Activated CD4-positive, CD25-positive, alpha-beta regulatory T cell treated with anti-CD3 and anti-CD28 coated beads, Interleukin-2, amount 50 U/mL, for 16 hours (primary cell): ENCODE measurements at places on chromosomes 3 and 15.

DNA sequence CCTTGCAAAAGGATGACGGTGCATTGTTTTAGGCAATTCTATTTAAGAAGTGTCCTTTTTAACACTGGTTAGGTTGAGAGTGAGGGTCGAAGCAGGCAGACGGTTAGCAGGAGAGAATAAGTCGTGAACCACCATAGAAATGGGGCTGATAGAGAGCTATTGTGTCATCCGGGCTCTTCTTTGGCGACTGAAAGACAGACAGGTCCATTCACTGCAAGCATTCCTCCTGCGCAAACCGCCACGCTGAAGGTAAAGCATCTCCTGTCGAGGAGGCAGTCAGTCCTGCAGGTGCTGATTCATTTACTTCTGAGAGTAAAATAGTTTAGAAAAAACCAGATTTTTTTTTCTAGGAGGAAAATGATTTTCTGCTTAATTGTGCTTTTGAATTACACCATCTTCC, 1002.8 kb upstream of the NR2F2 start:
- no peak for DNase-seq

DNA sequence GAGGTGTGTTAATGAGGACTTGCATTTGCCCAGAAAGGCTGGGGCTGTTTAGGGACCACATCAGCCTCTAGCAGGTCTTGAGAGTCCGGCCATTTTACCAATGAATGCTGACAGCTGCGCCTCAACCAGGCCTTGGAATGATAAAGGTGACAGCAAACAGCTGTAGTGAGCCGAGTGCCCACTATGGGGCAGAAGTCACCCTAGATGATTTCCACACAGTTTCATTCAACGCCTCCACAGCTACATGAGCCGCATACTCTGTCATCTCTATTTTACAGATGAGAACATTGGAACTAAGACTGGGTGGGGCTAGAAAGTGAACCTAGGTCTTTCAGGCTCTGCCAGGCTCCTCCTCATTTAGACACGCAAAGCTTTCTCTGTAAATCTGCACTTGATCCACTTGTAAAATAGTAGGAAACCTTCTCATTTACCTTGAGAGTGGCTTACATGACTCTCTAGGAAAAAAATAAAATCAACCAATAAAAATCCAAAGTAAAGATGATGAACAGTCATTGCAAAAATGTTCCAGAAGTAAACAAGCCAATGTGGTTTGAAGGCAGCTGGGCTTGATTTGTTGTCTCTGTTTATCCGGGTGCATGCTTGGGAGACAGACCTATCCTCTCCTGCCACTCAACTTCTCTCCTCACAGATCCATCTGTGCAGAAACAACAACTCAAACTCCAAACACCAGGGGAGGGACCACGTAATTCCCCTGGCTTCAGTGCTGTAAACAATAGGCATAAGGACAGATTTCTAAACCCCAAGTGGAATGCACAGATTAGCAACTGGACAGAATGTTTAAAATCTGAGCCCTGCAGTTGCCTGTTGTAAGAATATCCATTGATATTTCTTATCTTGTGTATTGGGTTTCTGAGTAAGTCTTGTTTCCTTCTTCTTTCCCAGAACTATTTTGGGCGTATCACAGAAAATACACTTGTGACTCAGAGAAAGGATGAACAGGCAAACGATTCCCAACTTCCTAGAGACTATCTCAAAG, 31.5 kb upstream of the LDHAL6B start:
- no peak for DNase-seq

DNA sequence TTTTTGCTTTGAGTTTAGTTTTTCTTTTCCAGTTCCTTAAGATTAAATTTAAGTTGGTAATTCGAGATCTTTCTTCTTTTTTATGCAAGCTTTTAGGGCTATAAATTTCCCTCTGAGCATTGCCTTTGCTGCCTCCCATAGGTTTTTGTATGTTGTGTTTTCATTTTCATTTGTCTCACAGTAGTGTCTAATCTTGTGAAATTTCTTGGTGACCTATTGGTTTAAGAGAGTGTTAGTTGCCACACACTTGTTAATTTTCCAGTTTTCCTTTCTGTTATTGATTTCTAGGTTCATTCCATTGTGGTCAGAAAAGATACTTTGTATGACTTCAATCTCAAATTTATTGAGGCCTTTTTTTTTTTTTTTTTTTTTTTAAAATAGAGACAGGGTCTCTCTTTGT, 18.3 kb upstream of the IL20RB start:
- DNase-seq: no peak

- no peak for DNase-seq
Observed at GRCh38 chr3:6066397-6066796, 794.5 kb upstream of the GRM7 start.

GRCh38 chr3:36969540-36970432, 23.1 kb downstream of the EPM2AIP1 start:
- no peak for DNase-seq

DNA sequence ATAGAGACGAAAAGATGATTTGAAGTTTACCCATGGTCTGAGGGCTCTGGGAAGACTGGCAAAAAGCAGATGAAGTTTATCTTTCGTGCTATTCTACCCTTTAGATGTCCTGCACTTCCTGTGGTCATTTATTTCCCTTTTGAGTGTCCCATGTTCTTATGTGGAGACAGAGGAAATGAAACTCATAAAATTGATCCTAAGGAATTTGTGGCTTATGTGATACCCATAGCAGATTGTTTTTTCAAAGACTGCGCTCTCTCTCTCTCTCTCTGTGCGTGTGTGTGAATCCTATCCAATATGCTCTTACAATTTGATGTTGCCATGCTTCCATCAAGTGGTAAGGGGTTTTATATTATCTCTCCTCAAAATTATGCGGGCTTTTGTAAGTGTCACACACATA, 607.5 kb upstream of the DPPA4 start:
- DNase-seq: no peak

- DNase-seq: no peak
Observed at GRCh38 chr3:134486577-134487041, 752 bp downstream of the CEP63 start.

DNA sequence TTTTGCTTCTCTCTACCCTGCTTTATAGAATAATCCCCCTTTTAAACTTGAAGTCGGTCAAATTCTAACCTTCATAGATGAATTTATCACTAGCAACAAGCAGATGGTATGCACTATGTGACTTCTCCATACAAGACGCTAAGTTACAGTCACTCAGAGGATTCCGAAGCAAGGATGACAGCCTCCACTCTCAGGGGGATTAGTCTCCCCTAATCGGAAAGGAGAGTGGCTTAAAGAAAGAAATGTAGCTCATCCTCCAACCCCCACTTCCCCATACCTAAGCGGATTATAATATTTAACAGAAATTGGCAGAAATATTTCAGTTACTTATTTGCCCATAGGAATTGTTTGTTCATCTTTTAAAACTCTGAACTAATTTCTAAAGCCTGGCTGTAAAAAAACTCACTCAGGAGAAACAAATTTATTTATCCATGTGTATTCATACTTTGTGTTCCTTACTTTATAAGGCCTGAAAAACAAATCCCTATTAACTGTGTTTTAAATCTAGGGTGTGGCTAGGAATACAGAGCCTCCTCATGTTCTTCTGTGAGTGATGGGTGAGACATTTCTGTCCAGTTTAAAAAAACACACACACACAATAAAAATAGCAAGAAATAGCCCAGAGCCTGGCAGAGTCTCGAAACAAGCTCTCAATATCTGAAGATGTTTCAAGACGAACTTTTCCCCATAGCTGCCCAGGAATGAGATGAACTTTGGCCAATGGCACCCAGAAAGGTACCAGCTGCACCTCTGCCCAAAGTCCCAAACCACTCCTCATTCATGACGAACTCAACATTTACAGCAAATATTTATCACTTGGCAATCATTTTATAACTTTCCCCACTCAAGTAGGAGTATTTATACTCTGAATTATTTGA, 18.7 kb downstream of the SIAH2 start:
- no peak for DNase-seq

- no peak for DNase-seq
Observed at GRCh38 chr3:76943058-76943457, 96.8 kb upstream of the ROBO2 start.

DNA sequence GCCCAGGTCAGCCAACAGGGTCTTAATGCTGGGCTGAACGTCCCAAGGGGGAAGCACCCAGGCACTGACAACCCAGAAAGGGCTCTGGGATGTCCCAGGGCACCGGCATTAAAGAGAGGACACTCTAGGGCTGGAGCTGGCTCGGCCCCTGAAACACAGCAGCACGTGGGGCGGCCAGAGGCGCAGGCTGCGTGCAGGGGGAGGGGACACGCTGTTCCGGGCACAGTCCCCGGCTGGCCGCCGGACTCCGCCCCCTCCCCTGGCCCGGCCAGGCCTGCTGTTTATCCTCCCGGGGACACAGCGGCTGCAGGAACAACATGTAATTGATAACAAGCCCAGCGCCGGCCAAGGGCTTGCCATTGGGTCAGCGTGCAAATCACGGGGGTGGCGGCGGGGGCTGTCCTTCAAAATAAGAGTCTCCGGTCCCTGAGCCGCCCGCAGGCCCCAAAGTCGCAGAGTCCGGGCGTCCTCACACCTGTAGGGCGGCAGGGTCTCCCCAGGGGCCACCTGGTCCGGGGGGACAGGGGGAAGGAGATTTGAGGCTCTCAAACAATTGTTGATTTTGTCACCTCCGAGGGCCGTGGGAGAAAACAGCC, 1.3 kb downstream of the KLF15 start:
- no peak for DNase-seq

DNA sequence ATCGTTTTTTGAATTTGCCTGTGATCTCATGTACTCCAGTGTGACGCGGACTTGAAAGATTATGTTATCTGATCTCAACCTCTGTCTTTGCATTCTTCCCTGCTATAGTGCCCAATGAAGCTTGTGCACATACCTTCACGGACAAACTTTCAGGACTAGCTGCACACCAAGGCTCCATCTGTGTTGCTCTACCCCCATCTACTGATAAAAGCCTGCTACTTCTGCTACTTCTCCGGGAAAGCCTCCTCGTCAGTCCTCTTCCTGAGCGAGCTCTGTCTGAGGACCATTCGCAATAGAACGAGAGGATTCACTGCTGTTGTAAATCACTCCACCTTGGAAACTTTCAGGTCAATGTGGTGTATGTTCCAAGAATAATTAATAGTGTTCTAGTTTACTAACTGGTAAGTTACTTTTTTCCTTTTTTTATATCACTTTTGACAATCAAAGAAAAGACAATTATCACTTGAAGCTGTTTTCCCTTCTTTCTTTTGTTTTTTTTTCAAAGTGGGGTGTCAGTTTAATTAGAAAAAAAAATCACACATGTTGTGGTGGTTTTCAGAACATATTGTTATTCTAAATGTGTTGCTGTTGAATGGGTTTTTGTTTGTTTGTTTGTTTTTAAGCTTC, 217.6 kb downstream of the ARRDC4 start:
- DNase-seq: no peak

DNA sequence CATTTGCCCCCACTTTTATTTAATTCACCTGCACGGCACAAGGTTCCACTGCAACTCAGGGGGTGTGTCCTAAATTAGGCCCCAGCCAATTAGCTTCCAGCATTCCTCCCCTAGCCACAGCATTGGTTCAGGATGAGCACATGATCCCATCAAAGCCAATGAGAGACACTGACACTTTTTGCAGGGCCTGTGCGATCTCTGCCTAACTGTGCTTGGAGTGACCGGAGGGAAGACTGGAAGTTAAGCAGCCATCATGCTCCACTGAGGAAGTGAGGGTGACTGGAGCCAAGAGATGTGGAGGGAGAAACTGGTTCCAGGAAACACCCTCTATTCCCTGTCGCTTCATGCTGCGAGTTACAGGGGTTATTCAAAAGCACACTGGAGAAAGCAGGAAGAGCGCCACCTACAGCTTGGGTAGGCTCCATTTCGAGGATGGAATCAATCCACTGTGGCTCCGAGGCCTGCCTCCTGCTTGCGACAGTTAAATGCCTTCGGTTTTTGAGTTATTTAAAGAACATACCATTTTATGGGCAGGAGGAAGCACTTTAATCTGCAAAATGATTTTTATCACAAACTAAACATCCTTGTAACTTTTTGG, 122.2 kb upstream of the WNT5A start:
- no peak for DNase-seq

DNA sequence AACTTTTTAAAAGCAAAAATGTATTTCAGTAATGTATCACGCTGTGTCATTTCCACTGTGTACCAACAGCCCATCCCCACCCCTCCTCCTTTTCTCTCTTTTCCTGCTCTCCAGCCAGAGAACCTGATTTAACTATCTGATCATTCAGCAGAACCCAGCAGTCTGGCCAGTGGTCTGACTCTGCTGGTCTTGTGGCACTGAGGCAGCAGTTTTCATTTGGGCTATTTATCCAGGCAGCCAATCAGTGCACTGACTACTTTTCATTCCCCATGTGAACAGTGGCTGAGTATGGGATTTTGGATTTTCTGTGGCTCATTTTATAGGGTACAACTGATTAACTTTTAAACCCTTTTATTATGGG, 56.3 kb downstream of the GPR171 start:
- no peak for DNase-seq

DNA sequence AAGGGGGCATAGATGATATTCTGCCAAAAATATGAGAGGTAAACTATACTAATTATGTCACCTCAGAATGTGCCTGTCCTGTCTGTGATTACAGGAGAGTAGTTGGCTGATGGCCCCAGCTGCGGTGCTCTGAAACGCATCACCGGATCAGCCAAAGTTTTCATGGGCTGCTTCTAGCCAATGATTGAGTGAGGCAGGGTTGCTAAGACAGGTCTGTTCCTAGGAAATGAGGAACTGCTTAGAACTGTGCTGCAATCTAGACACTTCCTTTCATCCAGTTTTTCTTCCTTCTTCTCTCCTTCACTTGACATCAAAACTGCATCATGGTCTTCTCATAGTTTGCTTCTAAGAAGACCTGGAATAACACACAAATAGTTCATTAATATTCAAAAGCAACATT, 124.0 kb downstream of the KCNH8 start:
- no peak for DNase-seq

GRCh38 chr15:66789029-66790025, 87.3 kb downstream of the SMAD6 start:
- DNase-seq: no peak

- no peak for DNase-seq
Observed at GRCh38 chr15:100158356-100158755, 183.4 kb downstream of the ADAMTS17 start.

GRCh38 chr15:63089260-63090043, 32.2 kb upstream of the LACTB start:
- DNase-seq: no peak

DNA sequence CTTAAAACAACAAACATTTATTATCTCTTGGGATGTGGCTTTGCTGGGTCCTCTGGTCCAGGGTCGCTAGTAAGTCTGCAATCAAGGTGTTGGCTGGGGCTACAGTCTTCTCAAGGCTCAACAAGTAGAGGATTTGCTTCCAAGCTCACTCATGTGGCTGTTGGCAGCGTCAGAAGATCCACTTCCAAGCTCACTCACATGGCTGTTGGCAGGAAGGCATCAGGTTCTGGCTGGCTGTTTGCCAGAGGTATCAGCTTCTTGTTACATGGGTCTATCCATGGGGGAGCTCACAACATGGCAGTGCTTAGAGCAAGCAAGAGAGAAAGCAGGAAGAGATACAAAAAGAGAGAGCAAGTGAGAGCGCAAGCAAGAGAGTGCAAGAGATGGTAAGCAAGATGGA, 15.0 kb upstream of the BNC1 start:
- no peak for DNase-seq

DNA sequence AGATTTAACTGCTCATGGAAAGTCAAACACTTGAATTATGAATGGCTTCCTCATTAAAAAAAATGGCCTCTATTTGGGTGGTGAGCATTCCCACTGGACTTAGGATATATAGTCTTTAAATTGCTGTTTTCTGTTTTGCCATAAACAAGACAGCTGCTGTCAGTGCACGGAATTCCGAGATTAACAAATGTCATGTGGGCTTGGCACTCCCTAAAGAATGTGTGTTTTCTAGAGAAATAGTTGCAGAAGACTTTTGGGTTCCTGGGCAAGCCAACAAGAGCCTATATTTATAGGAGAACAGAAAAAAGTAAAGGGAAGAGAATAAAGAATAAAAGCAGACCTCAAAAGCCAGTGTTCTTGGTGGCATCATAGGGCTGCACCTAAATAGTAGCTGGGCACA, 13.6 kb upstream of the TFG start:
- no peak for DNase-seq
